ENCODE measurements at places on chromosomes 16 and 17.
A peak's percentile ranks its signal among the peaks of the same experiment; 100 is the strongest.

GRCh38 chr16:1277617-1278282, 21.9 kb downstream of the TPSD1 start:
- no peak for DNase-seq

DNA sequence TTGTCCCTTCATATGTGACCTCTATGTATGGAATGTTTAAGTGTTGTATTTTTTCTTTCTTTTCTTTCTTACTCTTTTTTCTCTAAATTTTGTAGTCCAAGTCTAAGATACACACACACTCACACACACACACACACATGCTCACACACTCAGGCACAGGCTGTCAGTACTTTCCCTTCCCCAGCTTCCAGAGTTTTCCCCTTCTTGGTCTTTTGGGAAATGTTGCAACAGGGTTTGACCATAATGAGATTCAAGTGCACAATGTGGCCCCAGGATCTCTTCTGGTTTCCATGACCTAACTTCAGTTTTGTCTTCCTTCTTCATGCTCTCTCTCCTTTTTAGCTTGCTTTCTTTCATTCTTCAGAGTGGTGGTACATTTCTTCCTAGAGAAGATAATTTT, 289.8 kb upstream of the FOXF1 start:
- no peak for DNase-seq

- no peak for DNase-seq
Measured at GRCh38 chr17:47686276-47686635, 7.7 kb upstream of the TBKBP1 start.

GRCh38 chr16:56320056-56320455, 105.3 kb downstream of the AMFR start:
- no peak for DNase-seq

DNA sequence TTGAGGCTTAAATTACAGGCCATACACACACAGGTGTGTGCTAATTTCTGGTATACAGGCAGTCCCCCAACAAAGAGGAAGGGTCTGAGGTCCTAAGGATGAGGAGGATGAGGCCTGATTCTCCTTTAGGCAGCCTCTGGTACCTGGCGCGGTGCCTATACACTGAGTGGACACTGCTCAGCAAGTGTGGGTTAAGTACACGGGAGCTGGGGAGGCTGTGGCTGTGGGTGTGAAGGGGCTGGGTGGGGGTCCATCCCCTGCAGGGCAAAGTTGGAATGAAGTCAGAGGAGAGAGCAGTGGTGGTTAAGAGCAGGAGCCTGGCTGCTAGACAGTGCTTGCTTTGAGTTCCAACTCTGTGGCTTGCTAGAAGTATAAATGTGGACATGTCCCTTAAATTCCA, 10.9 kb downstream of the MRM1 start:
- no peak for DNase-seq

- DNase-seq: no peak
Measured at GRCh38 chr17:76867578-76868175, 527 bp upstream of the MGAT5B start.

DNA sequence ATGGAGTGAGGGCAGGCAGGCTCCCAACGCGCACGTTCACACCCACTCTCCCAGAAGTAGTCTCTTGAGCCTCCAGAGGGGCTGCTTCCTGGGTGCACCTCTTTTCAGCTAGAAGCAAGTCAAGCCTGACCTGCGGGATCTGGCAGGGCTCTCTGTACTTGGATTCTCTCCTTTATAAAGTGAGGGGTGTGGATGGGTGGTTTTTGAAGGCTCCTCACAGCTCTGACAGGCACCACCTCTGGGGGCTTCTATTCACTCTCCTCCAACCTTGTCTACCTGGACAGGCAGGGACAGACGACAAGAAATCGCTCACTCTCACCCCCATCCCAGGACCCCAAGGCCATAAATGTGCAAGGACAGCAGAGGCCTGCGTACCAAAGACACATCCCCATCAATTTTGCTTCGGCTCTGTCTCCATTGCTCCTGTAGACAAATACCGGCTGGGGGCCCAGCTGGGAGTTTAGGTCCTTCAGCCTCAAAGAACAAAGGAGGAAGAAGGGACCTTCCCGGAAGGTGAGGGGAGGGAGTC, 814 bp upstream of the DYNLL2 start:
- no peak for DNase-seq

- no peak for DNase-seq
Measured at GRCh38 chr17:1896243-1897104, 66.7 kb downstream of the RPA1 start.

GRCh38 chr17:35299135-35299534, 56.3 kb downstream of the SLFN5 start:
- no peak for DNase-seq

DNA sequence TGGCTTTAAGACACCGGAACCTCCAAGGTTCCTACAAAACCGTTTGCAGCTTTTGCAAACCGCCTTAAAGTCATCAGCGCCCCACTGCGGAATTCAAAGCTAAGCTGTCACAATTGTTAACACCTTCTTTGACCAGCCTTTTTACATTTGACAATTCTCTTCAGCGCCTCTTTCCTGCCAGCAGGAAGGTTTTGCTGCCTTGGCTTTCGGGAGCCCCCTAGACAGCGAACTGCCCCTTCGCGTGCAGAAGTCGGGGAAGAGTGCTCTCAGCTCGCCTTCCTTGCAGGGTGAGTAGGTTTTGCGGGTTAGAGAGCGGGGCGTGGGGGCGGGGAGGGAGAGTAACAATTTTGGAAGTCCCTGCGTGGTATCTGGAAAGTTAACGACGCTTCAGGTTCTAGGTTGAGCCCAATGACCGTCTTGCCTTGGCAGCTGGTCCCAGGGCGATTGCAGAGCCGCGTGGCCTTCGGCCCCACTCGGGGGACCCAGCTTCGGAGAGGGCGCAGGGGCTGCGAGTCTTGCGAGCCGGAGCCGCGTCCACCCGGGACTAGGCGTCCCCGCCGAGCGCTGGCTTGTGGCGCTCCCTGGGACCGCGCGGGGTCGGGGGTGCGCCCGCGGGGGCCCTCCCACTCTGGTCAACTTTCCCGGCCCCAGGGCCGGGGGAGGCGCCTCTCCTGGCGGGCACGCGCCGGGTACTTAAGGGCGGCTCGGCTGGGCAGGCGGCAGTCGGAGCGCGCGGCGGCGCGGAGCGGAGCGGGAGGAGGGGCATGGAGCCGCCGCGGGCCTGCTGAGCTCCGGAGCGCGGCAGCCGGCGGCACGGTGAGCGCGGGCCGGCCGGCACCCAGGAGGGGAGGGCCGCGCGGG, at the start of gene HAS3:
Gene HAS3 (plus strand): TSS at position 153 of the 861 bp plus-strand sequence. CDS start 3,743 bp downstream, outside the sequence.
- peak; percentile 29 for DNase-seq

DNA sequence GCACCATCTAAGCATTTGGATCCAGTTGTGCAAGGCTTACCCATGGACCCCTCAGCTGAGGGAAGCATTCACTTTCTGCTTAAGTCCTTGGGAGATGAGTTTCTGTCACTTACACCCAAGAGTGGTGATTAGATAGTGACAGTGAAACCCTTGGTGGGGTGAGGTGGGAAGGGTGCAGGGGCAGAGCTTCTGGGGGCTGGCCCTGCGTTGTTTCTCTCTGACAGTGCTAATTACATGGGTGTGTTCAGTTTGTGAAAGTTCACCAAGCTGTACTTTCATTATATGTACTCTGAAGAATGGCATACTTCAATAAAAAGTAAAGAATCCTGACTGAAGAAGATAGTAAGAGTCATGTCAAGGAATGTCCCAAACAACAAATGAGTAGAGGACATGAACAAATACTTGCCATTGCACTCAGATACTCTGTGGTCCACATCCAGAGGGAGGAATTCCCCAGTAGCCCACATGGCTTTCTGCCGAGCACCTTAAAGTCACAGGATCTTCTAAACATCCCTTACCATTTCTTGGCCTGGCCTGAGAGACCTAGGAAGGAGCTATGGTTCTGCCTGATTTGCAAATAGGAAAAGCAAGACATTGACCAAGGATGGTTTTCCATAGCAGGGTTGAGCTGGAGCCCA, 8.4 kb downstream of the CHST6 start:
- DNase-seq: no peak

- DNase-seq: no peak
Measured at GRCh38 chr16:82960918-82961317, 334.1 kb downstream of the CDH13 start.

DNA sequence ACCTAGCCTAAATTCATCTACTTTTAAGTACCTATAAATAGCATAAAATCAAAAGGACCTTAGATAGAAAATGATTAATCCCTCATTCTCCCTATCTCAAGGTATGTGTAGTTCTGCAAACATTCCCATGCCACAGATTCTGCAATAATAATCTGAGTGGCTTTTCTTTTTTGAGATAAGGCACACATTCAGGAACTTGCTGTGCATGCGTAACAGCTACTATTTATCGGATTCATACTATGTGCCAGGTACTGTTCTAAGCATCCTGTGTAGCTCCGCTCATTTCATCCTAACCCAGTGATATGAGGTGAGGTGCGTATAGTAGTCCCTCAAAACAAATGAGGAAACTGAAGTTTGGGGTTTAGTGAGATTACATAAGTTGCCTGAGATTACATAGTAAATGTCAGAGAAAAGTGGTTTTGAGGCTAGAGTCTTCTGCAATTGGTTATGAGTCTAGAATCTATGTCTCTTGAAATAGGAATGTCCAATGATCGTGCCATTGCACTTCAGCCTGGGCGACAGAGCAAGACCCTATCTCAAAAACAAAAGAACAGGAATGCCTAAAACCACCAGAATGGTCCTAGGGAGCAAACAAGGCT, 2.0 kb upstream of the ZNF263 start:
- DNase-seq: no peak
